NCI-H2081 treated with DMSO at 0.1 percent for 48 hours (cell line): ENCODE measurements at places on chromosomes 16 and 17.

GRCh38 chr17:82237083-82237745, 8.4 kb downstream of the SLC16A3 start:
- DNase-seq: no peak

- DNase-seq: no peak
These were observed 7.5 kb downstream of the CTU2 start for GRCh38 chr16:88713568-88714419.

- no peak for DNase-seq
These were observed 79.4 kb downstream of the IRF8 start for GRCh38 chr16:85978291-85978775.

GRCh38 chr16:81680444-81681275, 98.4 kb upstream of the PLCG2 start:
- no peak for DNase-seq

DNA sequence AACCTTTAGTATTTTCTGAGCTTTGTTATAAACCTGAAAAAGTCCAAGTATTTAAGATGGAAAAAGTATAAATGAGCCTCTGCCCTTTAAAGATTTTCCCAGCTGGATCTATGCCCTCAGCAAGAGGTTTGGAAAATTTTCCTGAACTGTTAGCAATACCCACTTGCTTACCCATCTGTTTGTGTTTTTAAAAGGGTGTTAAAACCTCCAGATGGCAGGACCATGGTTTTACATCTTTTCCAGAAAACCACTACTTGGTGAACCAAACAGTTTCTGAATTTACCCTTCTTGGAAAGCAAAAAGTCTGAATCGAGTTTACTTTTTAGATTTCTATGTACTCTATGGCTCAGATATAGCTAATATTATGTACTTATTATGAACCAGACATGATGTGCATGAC, 719 bp downstream of the PMFBP1 start:
- no peak for DNase-seq

GRCh38 chr16:51820176-51820575, 669.1 kb upstream of the SALL1 start:
- DNase-seq: no peak

GRCh38 chr17:78933959-78934568, 8.9 kb upstream of the TIMP2 start:
- peak; percentile 72 for DNase-seq

GRCh38 chr16:24776501-24777220, 47.2 kb downstream of the TNRC6A start:
- DNase-seq: no peak
